DND-41 (cell line): ENCODE measurements at places on chromosomes 12 and 14.

DNA sequence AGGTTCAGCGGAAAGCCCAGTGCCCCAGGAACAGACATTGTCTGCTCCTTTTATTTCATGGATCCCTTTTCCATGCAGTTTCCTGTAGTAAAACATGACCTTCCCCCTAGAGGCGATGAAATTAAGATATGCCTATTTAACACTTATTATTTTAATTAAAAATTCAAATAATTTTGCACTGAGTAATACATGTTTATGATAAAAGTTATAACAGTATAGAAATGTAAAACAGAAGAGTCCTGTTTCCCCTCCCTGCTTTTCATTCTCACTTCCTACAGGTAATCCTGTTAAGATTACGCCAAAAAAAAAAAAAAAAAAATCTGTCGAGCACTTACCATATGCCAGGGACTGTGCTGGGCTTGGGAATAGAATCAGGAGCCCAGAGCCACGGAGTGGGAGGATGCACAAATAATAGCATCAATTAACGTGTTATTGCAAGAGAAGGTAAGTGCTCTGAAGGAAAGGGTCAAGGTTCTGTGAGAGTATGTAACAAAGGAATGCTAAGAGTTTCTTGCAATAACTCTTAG, 830 bp upstream of the LPCAT3 start:
- H3K4me3 ChIP-seq: peak overlapping the region; percentile 73; the same call in 1 of the 2 replicates
- no peaks in the 10 kb centered on the region for H3K27me3 ChIP-seq
- H3K36me3 ChIP-seq: no peaks in the 10 kb centered on the region
- peak overlapping the region; percentile 65 for H3K27ac ChIP-seq

GRCh38 chr12:1504895-1505311, 89.5 kb downstream of the FBXL14 start:
- no peaks in the 10 kb centered on the region for H3K36me3 ChIP-seq
- no peak overlapping the region for H3K4me3 ChIP-seq
- DNase-seq: no peak
- 0 out of 2 replicates have a peak, but pooled peaks cover 3% of the 10 kb centered on the region for H3K4me1 ChIP-seq
- H3K27ac ChIP-seq: no peak overlapping the region
- H3K27me3 ChIP-seq: peaks cover 15% of the 10 kb centered on the region

GRCh38 chr14:49056021-49056420, 530.2 kb downstream of the RPS29 start:
- no peaks in the 10 kb centered on the region for H3K27me3 ChIP-seq
- H3K27ac ChIP-seq: no peak overlapping the region
- no peak for DNase-seq
- no peaks in the 10 kb centered on the region for H3K4me1 ChIP-seq
- no peak overlapping the region for H3K4me3 ChIP-seq

GRCh38 chr14:68927956-68928675, 51.0 kb downstream of the ACTN1 start:
- no peaks in the 10 kb centered on the region for H3K4me1 ChIP-seq
- H3K27ac ChIP-seq: no peak overlapping the region
- no peaks in the 10 kb centered on the region for H3K27me3 ChIP-seq

DNA sequence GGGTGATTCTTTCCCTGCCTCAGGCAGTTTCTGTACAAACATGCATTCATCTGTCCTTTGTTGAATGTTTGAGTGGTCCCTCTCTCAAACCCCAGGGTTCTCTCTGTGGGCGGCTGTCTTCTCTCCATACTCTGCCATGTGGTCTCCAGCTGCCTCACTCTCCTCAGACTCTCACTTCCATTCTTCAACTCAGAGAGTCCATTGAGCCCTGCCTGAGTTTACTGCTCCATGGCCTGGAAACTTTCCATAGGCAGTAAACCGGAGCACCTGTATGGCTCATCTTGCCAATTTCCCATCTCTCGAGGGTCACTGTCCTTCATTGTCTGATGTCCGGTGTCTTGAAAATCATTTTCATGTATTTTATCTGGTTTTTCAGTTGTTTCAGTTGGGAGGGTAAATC, 11.3 kb downstream of the C14orf132 start:
- DNase-seq: no peak
- no peak overlapping the region for H3K4me3 ChIP-seq
- H3K4me1 ChIP-seq: no peaks in the 10 kb centered on the region
- no peaks in the 10 kb centered on the region for H3K36me3 ChIP-seq
- H3K27ac ChIP-seq: no peak overlapping the region

- no peaks in the 10 kb centered on the region for H3K27me3 ChIP-seq
- DNase-seq: no peak
- no peaks in the 10 kb centered on the region; the same call in 1 of the 2 replicates for H3K36me3 ChIP-seq
- no peaks in the 10 kb centered on the region for H3K4me1 ChIP-seq
- no peak overlapping the region for H3K4me3 ChIP-seq
- no peak overlapping the region for H3K27ac ChIP-seq
Observed at GRCh38 chr14:50647753-50648152, 20.4 kb downstream of the SAV1 start.

DNA sequence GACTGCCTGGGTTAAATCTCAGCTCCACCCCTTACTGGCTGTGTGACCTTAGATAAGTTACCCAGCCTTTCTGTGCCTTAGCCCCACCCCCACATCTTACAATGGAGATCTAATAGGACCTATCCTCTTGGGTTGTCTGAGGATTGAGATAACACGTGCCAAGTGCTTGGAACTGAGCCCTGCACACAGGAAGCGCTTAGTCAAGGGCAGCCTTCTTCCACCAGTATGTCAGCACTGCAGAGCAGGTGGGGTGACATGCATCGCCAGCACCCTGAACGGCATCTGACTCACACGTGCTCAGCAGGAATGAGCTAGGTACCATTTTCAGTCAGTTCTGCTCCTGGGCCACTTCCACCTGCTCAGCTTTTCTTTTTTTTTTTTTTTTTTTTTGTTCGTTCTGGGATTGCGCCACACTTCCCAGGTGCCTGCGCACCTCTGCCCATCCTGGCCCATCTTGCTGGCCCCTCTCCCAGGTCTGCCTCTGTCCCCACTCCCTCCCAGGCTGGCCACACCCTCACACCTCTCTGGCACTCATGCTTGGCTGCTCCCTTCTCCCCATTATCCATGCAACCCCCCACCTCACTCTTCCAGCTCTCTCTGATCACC, 19.6 kb downstream of the LGMN start:
- no peaks in the 10 kb centered on the region; the same call in 1 of the 2 replicates for H3K4me1 ChIP-seq
- no peaks in the 10 kb centered on the region for H3K36me3 ChIP-seq
- H3K27me3 ChIP-seq: no peaks in the 10 kb centered on the region
- DNase-seq: peak; percentile 13
- no peak overlapping the region for H3K4me3 ChIP-seq

GRCh38 chr12:29157486-29157946, 8.4 kb downstream of the FAR2 start:
- no peaks in the 10 kb centered on the region for H3K36me3 ChIP-seq
- DNase-seq: no peak
- H3K4me3 ChIP-seq: no peak overlapping the region
- no peak overlapping the region for H3K27ac ChIP-seq

GRCh38 chr14:49546766-49547165, 39.4 kb downstream of the RPS29 start:
- no peaks in the 10 kb centered on the region for H3K4me1 ChIP-seq
- no peaks in the 10 kb centered on the region for H3K36me3 ChIP-seq
- no peak overlapping the region for H3K27ac ChIP-seq
- no peak for DNase-seq

GRCh38 chr12:123533672-123534643, at the start of gene RILPL1:
Gene RILPL1, minus strand, starts transcription at chr12:123533719. Its CDS starts 237 bp downstream, at chr12:123533482.
- no peaks in the 10 kb centered on the region for H3K27me3 ChIP-seq
- H3K4me3 ChIP-seq: peak within 1 kb of the TSS; percentile 90
- peak; percentile 52 for DNase-seq
- H3K27ac ChIP-seq: peak within 1 kb of the TSS; percentile 57
- peaks cover 31% of the 10 kb centered on the region for H3K4me1 ChIP-seq

DNA sequence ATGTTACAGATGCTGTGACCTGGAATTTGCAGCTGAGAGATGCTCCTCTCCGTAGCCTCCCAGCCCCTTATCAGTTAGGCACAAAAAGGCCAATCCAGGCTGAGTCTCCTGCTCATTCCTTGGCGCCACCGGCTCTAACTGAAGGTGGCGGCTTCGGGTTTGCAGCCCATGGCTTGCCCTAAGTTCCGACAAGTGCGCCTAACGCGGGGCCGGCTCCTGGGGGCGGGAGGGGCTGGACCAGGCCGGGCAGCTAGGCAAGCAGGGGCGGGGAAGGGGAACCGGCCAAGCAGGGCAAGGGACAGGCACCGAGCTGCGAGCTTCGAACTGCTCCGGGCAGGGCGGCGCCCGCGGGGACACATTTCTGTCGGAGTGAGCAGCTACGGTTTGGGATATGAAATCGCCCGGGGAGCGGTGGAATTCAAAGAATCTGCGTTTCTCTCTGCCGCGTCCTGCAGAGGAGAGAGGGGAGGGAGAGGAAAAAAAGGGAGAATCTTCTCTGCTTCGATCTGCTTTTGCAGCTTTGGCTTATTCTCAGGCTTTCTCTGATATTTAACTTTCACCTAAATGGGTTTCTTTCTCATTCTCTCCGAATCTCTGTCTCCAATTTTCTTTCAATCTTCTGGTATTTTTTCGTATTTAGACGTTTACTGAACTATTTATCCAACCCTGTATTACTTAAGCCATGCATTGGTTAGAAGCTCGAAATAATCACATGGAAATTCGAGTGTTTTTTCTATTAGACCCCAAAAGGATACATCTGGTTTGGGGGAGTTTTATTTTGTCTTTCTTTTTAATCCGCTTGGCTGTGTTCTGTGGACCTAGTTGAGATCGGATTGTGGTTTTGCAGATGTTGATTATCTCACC, 1.6 kb upstream of the HOXC12 start:
- H3K27ac ChIP-seq: no peak overlapping the region
- H3K27me3 ChIP-seq: peaks cover 65% of the 10 kb centered on the region
- H3K4me3 ChIP-seq: no peak overlapping the region
- H3K36me3 ChIP-seq: no peaks in the 10 kb centered on the region
- DNase-seq: no peak
- no peaks in the 10 kb centered on the region for H3K4me1 ChIP-seq

- H3K4me3 ChIP-seq: no peak overlapping the region
- no peaks in the 10 kb centered on the region for H3K27me3 ChIP-seq
- H3K4me1 ChIP-seq: no peaks in the 10 kb centered on the region
- no peak for DNase-seq
- H3K36me3 ChIP-seq: peaks cover 94% of the 10 kb centered on the region
Observed at GRCh38 chr12:131770120-131770519, 58.1 kb upstream of the MMP17 start.

- no peak overlapping the region for H3K4me3 ChIP-seq
- peak overlapping the region; percentile 50; the same call in 1 of the 2 replicates for H3K27ac ChIP-seq
- DNase-seq: no peak
- H3K36me3 ChIP-seq: peaks cover 2% of the 10 kb centered on the region; the same call in 1 of the 2 replicates
- H3K27me3 ChIP-seq: no peaks in the 10 kb centered on the region
Observed at GRCh38 chr12:92365333-92365732, 219.7 kb upstream of the BTG1 start.

- H3K27ac ChIP-seq: no peak overlapping the region
- no peaks in the 10 kb centered on the region for H3K27me3 ChIP-seq
- no peak overlapping the region for H3K4me3 ChIP-seq
- H3K4me1 ChIP-seq: peaks cover 61% of the 10 kb centered on the region
- H3K36me3 ChIP-seq: no peaks in the 10 kb centered on the region
Observed at GRCh38 chr12:11542599-11542998, 106.9 kb upstream of the ETV6 start.

- no peak overlapping the region for H3K27ac ChIP-seq
- no peaks in the 10 kb centered on the region for H3K27me3 ChIP-seq
- H3K36me3 ChIP-seq: no peaks in the 10 kb centered on the region
- no peak overlapping the region for H3K4me3 ChIP-seq
- no peaks in the 10 kb centered on the region for H3K4me1 ChIP-seq
Observed at GRCh38 chr12:65953631-65954030, 129.3 kb downstream of the HMGA2 start.

DNA sequence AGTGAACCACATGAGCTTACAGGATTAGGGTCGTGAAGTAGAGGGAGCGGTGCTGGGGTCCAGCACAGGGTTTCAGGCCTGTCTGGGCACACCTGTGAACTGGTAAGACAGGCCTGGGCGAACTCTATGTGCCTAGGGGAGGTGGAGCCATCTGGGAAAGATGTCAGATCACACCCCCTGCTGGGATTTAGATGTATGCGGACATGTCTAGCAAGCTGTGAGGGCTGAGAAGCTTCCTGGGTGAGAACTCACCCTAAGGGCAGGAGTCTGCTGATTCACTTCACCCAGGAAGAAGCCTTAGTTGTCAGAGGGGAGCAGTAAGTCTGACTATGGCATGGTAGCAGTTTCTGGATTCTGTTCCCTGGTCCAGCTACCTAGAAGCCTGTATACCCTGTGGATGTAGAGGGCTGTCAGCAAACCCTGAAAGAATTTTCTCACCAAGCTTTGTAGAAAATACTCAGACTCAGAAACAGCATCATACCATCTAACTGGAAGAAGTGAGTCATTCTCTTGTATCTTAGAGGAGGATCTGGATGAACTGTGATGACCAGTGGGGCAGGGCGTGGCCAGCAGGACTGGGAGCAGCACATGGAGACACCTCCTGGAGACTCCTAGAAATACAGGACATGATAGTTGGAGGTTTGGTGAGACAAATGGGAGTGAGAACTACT, 11.2 kb upstream of the PYGL start:
- H3K36me3 ChIP-seq: no peaks in the 10 kb centered on the region
- peak; percentile 13 for DNase-seq
- H3K27ac ChIP-seq: no peak overlapping the region

DNA sequence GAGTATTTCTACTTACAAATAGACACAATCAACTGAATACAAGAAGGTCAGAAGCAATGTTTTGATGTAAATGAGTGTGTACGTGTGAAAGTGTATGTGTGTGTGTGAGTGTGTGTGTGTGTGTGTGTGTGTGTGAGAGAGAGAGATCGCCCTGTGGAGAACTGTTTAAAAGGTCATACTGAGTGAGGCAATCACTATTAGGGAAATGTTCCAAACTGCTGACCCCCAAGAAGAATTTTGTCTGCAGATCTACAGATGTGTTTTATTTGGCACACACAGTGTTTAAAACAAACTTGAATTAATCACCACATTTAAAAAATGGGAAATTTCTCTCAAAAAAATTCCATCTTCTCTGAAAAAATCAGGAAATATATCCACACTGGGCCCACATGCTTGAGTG, 1069.1 kb downstream of the SLC6A15 start:
- no peak overlapping the region for H3K27ac ChIP-seq
- no peaks in the 10 kb centered on the region for H3K27me3 ChIP-seq
- no peaks in the 10 kb centered on the region for H3K4me1 ChIP-seq
- no peak overlapping the region for H3K4me3 ChIP-seq
